ENCODE measurements at places on chromosomes 2 and 18. TPM values are rescaled to one million over a fixed set of nuclear protein-coding genes. Genes with fewer than 3 reads are reported as not detected.

DNA sequence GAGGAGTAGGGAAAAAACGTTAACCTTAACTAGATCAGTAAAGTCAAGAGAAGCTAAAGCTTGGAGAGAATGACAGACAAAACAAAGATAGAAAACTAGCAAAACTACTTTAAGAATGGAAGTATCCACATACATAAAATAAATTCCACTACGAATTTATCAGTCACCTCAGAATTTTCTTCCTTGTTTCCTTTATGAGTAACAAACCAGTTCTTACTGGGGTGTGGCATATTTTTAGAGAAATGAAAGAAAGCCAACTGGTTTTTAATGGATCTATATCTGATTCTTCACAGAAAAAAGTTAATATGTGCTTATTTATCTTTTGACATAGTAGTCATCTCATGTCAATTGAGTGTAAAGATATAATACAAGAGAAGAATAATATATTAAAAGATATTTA is 2033.7 kb upstream of the CELF4 start:
- DNase-seq, result no peak

- DNase-seq, result no peak
Observed at GRCh38 chr18:3383381-3383915, 66.5 kb upstream of the TGIF1 start.

DNA sequence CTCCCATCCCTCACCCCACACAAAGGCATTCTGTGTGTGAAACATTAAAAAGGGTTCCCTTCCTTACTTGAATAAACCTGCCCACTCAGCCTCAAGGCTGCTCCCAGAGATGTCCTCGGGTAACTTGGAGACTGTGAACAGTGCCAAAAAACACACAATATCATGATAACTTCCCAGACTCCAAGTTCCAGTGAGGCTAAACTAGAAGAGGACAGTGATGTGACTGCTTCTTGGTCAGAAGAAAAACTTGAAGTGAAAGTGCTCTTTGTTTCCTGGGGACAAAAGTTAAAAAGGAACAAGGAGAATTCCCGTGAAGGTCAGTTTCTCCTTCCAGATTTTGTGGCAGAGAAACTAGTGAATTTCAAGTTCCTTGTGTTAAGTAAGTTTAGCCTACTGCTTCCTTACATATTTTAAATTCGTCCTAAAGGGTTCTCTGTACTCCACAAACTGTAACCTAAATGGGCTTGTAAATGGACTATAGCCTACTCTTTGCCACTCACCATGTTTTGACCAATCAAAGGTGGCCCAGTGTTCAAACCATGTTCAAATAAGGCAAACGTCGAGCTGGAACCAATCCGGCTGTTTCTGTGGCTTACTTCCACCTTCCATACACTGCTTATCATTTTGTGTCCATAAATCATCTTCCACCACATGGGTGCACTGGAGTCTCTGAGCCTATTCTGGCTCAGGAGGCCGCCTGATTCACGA is 20.4 kb downstream of the TPRKB start:
- no peak for DNase-seq

- DNase-seq, result no peak
Observed at GRCh38 chr2:215338883-215339679, 27.2 kb downstream of the ATIC start.

GRCh38 chr2:11175293-11175795 is 20.1 kb downstream of the SLC66A3 start:
- DNase-seq, result no peak

Gene FBXO15
- total RNA-seq, result 0.32 TPM

Gene RNU2-63P
- total RNA-seq, result not detected

Gene ANKRD30BL
- not detected for total RNA-seq

Gene ABCB11
- not detected for total RNA-seq
